Activated naive CD4-positive, alpha-beta T cell (primary cell): ENCODE measurements at places on chromosomes 1 and 21.

DNA sequence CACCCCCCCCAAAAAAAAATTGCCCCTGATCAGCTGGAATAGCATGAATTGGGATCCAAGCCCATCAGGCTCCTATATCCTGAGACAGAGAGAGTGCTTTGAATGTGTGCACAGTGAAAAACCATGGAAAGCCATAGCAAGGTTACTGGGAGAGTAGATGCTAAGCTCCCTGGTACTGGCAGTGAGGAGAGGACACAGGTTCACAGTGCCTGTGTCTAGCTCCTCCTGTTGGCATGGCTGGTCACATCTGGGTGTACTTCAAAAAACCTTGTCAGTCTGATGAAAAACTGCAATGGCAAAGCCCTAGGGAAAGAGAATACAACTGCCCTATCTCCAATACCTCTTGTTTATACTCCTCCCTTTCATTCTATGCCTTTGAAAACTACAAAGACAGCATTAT, 12.9 kb downstream of the COPA start:
- DNase-seq: no peak

DNA sequence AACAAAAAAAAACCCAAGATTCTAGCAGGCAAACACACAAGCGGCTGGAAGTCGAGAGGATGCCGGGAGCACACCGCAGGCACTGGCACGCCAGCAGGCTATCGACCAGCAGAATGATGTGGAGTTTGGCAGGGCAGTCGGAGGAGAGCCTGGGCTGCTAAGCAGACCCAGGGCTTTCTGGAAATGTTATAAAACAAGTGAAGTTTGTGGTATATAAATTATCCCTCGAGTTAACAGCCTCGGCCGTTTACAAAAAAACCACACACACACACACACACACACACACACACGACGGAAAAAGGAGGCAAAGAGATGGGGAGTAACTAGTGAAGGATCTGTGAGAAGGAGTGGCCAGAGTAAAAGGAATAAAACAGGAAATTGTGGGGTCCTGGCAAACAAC, 87.2 kb upstream of the IVNS1ABP start:
- no peak for DNase-seq

DNA sequence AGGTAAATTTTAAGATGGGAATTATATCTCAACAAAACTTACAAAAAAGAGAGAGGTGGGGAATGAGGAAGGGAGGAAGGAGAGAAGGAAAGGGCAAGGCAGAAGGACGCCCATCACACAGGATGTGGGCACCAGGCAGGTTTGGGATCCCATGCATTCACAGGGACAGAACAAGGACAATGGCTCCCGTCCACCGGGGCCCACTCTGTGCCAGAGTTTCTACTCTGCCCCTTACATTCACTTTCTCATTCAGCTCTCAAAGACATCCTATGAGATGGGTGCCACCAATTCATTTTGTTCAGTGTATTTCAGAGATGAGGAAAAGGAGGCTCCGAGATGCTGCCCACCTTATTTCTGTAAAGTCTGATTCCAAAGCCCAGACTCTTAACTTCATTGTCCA, 7.4 kb downstream of the CLEC20A start:
- DNase-seq: no peak

GRCh38 chr1:96309783-96310182, 411.8 kb upstream of the PTBP2 start:
- DNase-seq: no peak

- no peak for DNase-seq
Observed at GRCh38 chr1:15731735-15732685, 4.0 kb upstream of the SLC25A34 start.

- DNase-seq: no peak
Observed at GRCh38 chr1:213986020-213986924, 1.5 kb upstream of the PROX1 start.

- no peak for DNase-seq
Observed at GRCh38 chr1:202760589-202760988, 47.6 kb downstream of the KDM5B start.

DNA sequence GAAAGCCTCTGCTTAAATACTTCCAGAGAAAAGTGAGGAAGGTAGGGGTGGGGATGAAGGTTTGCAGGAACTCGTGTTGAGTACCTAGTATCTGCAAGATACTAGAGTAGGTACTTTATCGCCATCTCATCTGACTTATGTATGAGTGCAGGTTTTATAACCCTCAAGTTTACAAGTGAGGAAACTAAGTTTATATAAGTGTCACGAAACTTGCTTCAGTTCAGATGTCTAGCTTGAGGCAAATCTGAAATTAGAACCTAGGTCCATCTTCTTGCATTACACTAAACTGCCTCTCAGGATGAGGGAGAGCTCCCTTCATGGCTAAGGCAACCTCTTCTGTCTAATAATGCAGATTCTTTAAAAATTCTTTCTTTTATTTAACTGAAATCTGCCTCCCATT, 43.5 kb downstream of the NFIA start:
- DNase-seq: no peak

DNA sequence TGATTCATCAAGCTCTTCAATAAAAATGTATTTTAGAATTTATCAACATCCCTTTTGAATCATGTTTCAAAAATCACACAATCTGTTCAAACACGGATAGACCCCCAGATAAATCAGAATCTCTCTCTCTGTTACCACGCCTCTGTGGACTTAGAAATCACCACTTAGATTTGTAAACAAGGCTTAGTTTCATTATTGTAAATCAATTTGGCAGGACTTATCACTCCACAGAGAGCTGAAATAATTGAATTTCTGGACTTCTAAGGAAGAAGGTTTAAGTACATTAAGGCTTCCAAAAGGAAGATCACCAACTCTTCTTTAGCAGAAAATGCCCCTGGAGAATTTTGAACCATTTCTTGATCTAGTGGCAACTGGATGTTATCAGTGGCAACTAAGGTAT, 100.4 kb downstream of the APP start:
- DNase-seq: no peak

DNA sequence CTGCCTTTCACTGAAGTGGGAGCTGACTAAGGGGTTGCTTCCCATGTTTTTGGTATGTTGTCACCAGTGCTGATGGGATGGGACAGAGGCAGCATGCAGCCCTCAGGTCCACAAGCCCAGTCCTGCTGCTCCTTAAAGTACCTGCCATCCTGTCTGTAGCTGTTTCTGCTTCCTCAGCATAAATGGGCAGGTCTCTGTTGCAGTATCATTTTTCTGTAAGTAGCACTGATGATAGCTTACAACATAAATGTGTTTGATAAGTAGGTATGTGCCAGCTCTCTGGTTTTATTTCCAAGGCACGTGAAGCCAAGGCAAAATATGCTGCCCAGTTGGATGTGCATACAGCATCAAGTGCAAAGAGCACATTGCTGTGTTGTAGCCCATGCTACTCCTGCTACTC, 173.0 kb downstream of the VPS13D start:
- no peak for DNase-seq

GRCh38 chr1:216246577-216247203, 176.6 kb downstream of the USH2A start:
- no peak for DNase-seq

GRCh38 chr1:166057650-166058049, 109.2 kb downstream of the FAM78B start:
- no peak for DNase-seq

DNA sequence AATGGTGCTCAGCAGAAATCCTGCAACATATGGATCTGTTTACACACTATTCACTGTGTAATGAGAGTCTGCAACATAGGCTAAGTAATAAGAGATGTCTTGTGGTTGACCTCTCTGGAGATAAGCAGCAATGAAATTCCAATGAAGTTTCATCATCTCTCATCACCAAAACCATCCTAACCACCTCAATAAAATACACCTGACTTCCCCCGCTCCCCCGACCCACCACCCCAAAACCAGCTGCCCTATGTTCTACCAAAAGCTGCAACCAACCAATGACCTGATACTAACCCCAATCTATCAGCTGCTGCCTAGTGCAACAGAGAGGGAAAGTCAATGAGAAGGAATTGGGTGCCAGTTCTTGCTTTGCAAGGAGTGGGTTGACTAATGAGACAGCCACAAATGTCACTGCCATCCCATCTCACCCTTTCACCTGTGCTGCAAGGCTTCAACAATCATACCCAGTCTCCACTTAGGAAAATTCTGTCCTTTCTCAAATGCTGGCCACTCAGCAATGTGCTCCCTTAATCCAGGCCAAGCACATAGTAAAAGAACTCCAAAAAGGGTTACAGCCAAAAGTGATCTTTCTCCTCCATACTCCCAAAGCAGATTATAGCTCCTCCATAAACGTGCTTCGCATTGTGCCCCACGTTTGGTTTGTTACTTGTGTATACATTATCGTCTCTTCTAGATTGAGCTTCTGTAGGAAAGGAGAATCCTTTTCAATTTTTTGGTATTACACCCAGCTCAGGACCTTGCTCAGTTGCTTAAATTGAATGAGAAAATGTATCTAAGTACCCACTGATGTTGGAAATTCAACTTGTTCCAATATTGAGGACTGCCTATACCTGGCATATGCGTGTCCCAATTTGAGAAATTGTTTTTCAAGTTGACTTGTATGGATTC, 29.0 kb downstream of the MRPL39 start:
- DNase-seq: no peak

GRCh38 chr1:216793303-216793702, 70.1 kb upstream of the ESRRG start:
- no peak for DNase-seq

DNA sequence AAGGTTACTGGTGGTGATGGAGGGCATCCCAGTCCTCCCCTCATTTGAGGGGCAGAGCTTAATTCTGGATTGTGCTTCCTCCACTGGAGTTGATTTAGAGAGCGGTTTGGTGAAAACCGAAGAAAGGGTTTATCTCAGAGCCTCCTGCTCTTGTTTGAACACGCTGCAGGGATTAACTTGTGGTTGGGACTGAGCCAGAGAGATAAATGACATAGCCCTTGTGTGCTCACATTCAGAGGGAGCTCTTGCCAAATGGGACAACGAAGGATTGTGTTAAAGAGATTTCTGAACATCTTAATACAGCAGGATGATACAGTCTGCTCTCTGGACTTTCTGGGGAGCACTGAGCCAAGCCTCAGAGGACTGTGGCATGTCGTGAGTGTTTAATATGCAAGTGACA, 308.2 kb downstream of the DISC1 start:
- no peak for DNase-seq

DNA sequence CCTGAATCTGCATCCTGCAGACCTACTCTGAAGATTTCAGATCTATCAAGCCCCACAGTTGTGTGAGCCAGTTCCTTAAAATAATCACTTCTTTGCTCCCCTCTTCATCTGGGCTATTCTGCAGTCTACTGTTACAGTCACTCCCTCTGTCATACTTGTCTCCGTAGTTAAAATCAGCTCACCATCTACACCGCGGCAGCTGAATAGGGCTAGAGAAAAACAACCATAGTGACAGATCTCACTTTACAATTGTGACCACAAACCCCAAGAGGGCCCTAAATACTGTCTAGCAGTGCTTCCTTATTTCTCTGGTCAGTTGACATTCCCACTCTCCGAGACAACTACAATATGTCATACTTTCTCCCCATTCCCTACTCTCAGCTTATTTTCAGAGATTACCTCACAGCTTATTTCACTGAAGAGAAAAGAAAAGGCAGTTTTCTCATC, 12.9 kb downstream of the DESI2 start:
- DNase-seq: no peak

GRCh38 chr1:19661721-19662228, 2.9 kb upstream of the HTR6 start:
- no peak for DNase-seq

GRCh38 chr21:14957836-14958235, 107.0 kb downstream of the NRIP1 start:
- DNase-seq: no peak

- DNase-seq: no peak
Observed at GRCh38 chr1:116916002-116916401, 6.3 kb downstream of the PTGFRN start.

DNA sequence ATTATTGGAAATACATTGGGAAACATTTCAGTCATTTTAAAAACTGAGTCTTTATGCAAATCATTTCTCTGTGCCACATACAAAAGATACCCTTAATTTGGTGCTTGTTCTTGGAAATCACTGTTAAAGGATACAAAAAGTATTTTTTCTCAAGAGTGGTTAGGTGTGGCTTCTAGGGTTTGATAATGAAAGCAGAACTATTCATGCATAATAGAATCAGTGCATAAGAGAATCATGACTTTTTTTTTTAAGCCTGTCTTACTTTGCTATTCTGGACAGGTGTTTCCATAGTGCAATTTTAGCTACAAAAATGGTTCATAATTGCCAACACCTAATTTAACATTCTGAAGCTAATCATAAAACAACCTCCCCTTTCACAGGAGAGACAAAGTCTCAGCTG, 233.0 kb upstream of the NRIP1 start:
- DNase-seq: no peak

GRCh38 chr1:200525090-200525987, 95.2 kb downstream of the KIF14 start:
- no peak for DNase-seq
